Stimulated activated CD8-positive, alpha-beta memory T cell treated with anti-CD3 and anti-CD28 coated beads, Interleukin-4, amount 100 ng/mL, for 4 hours (primary cell): ENCODE measurements at places on chromosomes 2 and 18.

DNA sequence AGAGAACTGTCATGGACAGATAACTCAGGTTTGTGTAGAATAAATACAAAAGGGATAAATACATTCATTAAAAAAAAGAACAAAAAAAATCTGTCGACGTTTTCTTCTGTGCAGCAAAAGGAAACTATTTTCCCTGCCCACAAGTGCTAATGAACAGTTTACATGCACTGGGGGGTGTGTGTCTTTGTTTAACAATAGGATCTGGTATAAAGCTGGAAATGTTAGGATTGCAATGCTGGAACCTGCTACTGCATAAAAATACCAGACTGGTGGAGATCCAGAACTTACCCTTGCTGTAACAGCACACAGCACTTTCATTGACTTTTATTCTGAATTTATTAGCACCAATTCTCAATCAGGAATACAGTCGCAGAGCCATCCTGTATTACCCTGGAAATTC lies 84.6 kb upstream of the THOC1 start:
- no peak for DNase-seq

DNA sequence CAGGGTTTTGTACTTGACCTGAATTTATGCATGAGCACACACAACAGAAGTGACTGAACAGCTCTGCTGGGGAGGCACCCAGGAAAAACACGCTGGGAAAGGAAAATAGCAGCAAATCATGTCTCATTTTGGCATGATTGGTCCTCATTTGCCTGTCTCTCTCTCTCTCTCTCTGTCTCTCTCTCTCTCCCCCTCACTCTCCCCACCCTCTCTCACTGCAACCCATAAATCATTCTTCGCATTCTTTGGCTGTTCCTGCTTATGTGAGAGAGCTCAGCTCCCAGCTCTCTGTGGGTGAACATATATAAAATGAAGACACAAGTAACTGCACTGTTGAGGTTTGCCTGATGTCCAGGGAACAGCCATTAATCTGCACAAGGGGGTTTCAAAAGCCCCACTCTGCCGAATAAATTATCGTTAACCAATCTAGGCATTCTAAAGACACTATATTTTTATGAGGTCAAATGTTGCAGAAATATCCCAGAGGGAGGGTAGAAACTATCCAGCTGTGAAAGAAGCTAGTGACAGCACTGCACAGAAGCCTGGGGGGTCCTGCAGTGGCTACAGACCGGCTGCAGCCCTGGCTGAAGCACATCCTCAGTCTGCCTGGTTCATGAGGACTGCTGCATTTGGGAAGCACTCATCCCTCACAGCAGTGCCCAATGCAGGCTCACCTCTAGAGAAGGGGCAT lies 260.3 kb downstream of the AFF3 start:
- DNase-seq, result no peak

DNA sequence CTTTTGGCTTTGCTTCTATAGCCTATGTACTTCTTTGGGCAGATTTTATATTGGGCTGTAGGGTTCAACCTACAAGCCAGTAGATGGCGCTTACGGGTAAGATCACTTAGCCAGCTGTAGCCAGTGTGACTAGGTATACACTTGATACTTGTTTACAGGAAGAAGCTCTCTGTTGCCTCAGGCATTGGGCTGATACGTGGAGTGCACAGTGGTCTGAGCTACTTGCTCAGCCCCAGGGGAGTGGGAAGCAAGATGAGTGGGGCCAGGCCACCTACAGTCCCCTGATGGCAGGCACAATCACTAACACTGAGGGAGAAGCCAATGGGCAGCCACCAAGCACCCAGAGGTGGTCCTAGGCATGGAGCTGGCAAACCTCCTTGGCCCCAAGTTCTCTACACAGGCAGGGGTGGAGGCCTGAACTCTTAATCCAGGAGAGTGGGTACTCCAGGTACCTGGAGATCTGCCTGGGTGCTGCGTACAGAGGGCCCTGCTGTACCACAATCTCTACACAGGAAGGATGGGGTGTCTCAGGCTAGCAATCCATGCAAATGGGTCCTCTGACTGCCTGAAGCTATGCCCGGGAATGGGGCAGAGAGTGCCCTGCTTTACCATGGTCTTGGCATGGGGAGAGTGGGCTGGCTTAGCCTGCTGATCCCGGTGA lies 122.2 kb downstream of the NCOA1 start:
- no peak for DNase-seq

DNA sequence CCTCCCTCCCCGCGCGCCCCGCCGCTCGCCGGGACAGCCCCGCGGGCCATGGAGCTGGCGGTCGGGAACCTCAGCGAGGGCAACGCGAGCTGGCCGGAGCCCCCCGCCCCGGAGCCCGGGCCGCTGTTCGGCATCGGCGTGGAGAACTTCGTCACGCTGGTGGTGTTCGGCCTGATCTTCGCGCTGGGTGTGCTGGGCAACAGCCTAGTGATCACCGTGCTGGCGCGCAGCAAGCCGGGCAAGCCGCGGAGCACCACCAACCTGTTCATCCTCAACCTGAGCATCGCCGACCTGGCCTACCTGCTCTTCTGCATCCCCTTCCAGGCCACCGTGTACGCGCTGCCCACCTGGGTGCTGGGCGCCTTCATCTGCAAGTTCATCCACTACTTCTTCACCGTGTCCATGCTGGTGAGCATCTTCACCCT lies 865 bp downstream of the GALR1 start:
- no peak for DNase-seq

DNA sequence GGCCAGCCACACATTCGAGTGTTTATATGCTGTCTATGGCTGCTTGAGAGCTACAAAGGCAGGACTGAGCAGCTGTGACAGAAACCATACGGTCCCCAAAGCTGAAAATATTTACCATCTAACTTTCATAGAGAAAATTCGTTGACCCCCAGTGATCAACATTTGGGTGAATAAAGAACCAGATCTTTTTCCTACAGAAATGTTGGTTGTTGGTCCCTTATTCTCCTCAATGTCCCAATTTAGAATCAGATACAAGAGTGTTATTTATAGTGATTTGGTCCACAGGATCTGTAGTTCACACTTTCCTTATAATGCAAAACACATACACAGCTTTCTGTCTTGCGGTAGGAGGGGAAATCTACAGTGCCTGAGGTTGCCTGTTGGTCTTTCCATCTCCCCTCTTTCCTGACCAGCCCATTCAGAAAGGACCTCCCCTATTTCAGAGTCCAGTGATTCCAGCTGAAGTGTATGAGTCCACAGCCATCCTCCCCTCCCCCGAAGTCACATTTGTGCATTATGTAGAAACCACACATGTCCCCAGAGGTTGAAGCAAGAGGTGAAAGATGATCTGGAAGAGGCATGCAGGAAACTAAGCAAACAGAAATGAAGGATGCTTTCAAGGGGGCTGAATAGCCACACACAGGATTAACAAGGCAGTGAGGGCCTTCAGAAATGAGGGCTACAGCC lies 61.9 kb downstream of the SPRED2 start:
- no peak for DNase-seq

GRCh38 chr2:158624071-158624667 lies 167.4 kb downstream of the PKP4 start:
- DNase-seq, result no peak

DNA sequence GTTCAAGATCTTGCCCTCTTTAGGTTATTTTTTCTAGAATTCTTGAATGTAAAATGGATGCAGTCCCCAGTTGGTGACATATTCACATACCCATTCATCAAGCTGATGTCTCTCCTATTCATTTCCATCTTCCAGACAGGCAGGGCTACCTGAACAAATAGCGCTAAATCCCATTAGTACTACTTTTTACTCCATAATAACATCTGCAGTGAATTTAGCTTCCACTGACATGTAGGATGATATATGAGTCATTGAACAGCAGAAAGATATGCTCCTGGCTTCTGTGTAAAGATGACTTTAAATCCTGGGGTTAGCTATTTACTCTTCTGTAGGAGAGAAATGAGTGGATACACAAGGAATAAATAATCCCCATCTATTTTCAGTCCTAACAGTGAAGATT lies 194.7 kb downstream of the RND3 start:
- no peak for DNase-seq

DNA sequence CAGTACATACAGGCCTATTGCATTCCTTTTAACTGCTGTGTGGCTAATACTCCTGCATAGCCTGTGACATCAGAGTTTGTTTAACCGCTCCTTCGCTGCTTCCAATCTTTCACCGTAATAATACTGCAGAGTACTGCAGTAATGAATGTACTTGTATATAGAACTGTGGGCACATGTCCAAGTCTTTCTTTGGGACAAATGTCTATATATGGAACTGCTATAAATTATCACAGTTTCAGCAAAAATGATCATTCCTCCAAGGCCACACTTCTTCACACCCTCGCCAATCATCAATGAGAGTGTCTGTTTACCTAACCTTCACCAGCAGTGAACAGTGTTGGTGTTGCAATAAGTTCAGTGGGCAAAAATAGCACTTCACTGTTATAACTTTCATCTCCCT lies 230.4 kb downstream of the SP3 start:
- DNase-seq, result no peak

DNA sequence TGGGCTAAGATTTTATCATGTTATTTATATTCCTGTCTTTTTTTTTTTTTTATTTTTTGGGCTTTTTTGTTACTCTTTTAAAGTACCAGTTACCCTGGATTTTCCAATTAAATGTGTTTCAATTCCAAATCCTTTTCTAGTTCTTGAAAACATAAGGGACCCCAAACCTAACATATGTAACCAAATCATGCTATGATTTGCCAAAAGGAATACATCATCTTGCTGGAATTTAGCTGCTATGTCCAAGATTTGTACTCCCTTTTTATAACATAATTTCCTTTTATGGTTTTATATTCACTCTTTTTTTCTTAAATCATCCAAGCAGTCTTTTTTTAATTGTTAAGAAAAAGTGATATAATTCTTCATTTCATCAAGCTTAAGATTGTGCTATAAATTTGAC lies 60.9 kb upstream of the DSEL start:
- no peak for DNase-seq

DNA sequence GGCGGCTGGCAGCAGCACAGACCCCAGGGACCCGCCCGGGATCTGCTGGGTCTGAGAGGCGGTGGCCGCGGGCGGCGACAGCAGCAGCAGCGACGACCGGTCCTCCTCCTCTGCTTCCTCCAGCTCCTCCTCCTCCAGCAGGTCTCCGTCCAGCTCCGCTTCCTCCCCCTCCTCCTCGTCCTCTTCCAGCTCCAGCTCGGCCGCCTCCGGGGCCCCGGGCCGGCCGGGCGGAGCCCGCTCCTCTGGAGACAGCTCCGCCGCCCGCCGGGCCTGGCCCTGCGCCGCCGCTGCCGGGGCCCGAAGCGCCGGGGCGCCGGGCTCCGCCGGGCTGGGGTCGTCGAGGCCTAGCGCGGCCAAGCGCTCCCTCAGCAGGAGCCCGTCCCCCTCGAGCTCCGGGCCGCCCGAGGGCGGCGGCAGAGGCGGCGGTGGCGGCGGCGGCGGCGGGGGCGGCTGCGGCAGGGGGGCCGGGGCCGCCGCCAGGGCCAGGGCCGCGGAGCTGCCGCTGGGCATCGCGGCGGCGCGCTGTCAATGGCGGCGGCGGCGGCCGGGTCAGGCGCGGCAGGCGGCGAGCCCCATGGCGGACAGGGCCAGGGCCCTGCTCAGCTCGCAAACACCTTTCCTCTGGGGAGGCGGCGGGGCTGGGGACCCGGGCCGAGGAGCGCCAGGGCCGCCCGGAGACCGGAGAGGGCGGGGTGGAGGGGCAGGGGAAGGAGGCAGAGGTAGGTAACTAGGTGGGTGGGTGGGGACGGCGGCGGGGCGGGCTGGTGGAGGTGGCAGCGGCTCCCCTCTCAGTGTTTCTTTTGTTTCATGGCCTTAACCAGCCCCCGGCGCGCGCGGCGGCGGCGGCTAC lies 445 bp downstream of the MEX3C start:
- DNase-seq, result no peak

- DNase-seq, result no peak
Measured at GRCh38 chr18:76553715-76554546, 58.9 kb upstream of the ZNF516 start.

- DNase-seq, result no peak
Measured at GRCh38 chr2:155665704-155666103, 666.8 kb downstream of the NR4A2 start.

- no peak for DNase-seq
Measured at GRCh38 chr2:98372579-98372978, 26.3 kb downstream of the CNGA3 start.

- no peak for DNase-seq
Measured at GRCh38 chr2:117828870-117829269, 14.4 kb downstream of the DDX18 start.

- DNase-seq, result no peak
Measured at GRCh38 chr18:53657257-53657656, 567.2 kb downstream of the MBD2 start.

GRCh38 chr2:127884436-127884835 lies 1.3 kb downstream of the AMMECR1L start:
- DNase-seq, result no peak

DNA sequence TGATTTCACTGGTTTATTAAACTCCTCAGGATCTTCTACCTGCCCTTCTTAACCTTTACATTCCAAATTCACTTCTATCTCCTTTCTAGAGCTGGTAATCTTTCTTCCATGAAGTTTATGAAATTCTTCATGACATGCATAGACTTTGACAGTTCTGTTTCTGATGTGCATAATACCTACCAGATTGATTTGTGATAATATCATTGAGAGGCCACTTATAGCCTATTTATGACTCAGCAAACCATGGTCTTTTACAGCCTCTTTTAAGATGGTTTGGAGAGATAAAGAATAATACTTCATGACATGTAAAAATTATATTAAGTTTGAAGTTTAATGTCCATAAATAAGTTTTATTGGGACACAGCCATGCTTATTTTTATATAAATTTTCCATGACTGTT lies 14.0 kb downstream of the SCN2A start:
- no peak for DNase-seq
